Mononuclear cell (primary cell): ENCODE measurements at places on chromosomes 4 and X. TPM values are rescaled to one million over a fixed set of nuclear protein-coding genes. Genes with fewer than 3 reads are reported as not detected.

The GPAT3 gene
- total RNA-seq, result 10.1 TPM

The MSANTD1 gene
- 0.63 TPM for total RNA-seq

The TKTL2 gene
- 0.42 TPM for total RNA-seq

The SSX2 gene
- total RNA-seq, result not detected

The CT45A2 gene
- total RNA-seq, result not detected

The COQ2 gene
- 7.6 TPM for total RNA-seq

The CAPN6 gene
- total RNA-seq, result not detected

The CYTL1 gene
- 0.84 TPM for total RNA-seq

The ASB9 gene
- 1.3 TPM for total RNA-seq

The HELT gene
- not detected for total RNA-seq

The HSFX4 gene
- total RNA-seq, result not detected

The EDNRA gene
- total RNA-seq, result under 0.01 TPM

The MID1 gene
- under 0.01 TPM for total RNA-seq

The INTU gene
- 0.10 TPM for total RNA-seq

The CT45A1 gene
- not detected for total RNA-seq

The RHOXF1 gene
- total RNA-seq, result 0.21 TPM

The SPANXC gene
- not detected for total RNA-seq

The TEC gene
- total RNA-seq, result 7.2 TPM

The PNMA5 gene
- total RNA-seq, result not detected

The KCND1 gene
- total RNA-seq, result 1.2 TPM

The DDX53 gene
- not detected for total RNA-seq

The JCHAIN gene
- 45.8 TPM for total RNA-seq

The MAGED4B gene
- total RNA-seq, result 0.42 TPM

The MUC7 gene
- not detected for total RNA-seq

The SLITRK2 gene
- total RNA-seq, result not detected

The GASK1B gene
- total RNA-seq, result 19.4 TPM

The PABPC1L2A gene
- not detected for total RNA-seq

The ARMCX1 gene
- total RNA-seq, result 1.9 TPM

The FRMD7 gene
- 0.10 TPM for total RNA-seq

The GPR82 gene
- under 0.01 TPM for total RNA-seq
